ENCODE measurements at places on chromosomes 2 and 18.

GRCh38 chr2:203122317-203122986 lies 107.8 kb downstream of the NBEAL1 start:
- no peak for DNase-seq

DNA sequence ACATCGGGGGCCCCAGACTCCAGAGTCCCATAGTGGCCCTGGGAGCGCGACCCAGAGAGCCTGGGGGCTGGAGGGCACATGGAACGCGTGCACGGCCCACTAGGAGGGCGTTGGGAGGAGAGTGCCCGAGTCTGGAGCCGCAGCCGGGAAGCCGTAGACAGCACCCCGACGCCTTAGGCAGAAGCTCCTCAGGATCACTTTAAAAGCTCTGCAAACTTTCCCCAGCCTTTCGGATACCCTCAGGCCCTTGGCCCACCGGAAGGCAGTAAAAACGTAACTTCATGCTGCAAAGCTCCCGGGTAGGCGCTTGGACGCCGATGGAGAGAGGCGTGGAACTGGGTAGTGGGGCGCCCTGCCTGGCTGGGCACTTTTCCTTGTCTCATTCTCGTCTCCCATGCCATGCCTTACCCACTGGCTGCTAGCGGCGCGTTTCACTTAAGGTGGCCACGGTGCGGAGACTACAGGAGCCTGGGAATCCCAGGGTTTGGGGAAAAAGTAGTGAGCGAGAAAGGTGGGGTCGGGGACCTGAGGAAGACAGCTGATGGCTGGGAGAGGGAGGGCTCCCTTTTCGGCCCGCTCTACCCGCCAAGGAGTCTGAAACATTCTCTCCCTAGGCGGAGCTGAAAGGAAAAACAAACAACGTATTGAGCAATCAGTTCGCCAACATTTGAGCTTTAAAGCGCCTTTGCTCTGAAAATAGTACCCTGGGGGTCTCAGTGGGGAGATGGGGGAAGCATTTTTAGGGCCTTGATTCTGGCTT lies 141.8 kb downstream of the MEIS1 start:
- DNase-seq = no peak

GRCh38 chr2:30178618-30179434 lies 32.0 kb downstream of the YPEL5 start:
- DNase-seq = no peak

- DNase-seq = no peak
Measured at GRCh38 chr2:120920454-120921148, 184.9 kb downstream of the GLI2 start.

GRCh38 chr2:88696611-88697010 lies 5.1 kb downstream of the RPIA start:
- DNase-seq = no peak

DNA sequence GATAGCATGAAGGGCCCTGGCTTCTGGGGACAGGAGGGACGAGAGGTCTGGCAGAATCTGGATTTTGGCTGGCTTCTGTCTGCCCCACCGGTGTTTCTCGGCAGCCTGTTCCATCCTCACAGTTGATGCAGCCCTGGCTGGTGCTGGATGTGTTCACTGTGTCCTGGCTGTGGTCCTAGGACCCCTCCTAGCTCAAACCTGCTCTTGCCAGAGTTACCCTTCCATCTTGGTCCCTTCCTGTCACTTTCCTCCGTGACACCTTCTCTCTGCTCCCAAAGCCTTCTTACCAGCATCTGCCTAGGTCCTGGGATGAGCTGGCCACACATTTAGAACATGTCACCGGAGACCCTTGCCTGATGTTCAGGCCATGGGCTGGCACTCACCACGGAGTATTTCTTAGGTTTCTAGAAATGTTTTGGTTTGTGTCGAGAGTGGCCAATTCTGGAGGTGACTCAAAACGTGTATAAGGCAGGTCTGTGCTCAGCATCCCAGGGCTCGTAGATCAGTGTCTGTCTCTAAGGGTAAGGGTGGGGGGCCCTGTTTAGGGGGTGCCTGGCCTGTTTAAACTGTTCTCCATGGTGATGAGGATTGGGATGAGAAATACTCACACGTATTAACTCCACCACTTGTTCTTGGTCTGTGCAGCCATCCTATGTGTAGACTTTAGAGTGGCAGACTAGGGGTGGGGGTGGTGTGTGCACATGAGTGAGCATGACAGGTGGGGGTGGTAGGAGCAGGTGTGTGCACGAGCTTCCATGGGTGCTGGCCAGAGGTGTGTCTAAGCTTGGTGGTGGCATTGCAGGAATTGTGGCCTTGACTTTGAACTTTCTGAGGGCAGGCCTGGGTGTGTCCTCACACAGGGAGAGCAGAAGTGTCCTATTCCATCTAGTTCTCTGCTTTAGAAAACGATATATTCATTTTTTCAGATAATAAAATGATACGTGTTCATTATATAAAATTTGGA lies 162.7 kb downstream of the DYSF start:
- no peak for DNase-seq

GRCh38 chr18:36856815-36857214 lies 27.9 kb downstream of the KIAA1328 start:
- DNase-seq = no peak

- no peak for DNase-seq
Measured at GRCh38 chr2:70133491-70134322, 46.4 kb downstream of the PCBP1 start.

DNA sequence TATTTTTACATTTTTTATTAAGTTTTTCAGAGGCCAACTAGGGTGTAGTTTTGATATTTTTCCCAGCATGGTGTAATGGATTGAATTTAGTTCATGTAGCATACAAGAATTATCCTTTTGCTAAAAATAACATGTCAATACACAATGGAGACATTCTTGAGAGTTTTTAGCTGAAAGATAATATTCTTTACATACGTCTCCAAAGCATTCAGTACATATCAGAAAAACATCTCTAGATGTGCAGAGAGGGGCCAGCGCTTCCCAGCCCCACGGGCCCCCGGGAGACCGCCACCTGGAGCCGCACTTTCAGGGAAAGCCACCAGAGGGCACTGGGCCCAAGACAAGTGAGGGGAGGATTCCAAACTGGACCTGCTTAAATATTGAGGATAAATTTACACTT lies 499.4 kb downstream of the GALR1 start:
- no peak for DNase-seq

- no peak for DNase-seq
Measured at GRCh38 chr18:3513481-3513880, 63.5 kb downstream of the TGIF1 start.

- no peak for DNase-seq
Measured at GRCh38 chr2:55157474-55157884, 74.6 kb downstream of the CLHC1 start.

GRCh38 chr18:50410008-50410407 lies 35.2 kb downstream of the SKA1 start:
- no peak for DNase-seq

GRCh38 chr2:224165901-224166319 lies 126.8 kb upstream of the SERPINE2 start:
- DNase-seq = no peak
